ENCODE measurements at places on chromosomes 1 and 21.
A peak's percentile ranks its signal among the peaks of the same experiment; 100 is the strongest.

GRCh38 chr1:109850194-109850593, 60.5 kb upstream of the CSF1 start:
- no peak for DNase-seq

- no peak for DNase-seq
Observed at GRCh38 chr1:213192026-213192425, 141.0 kb downstream of the RPS6KC1 start.

DNA sequence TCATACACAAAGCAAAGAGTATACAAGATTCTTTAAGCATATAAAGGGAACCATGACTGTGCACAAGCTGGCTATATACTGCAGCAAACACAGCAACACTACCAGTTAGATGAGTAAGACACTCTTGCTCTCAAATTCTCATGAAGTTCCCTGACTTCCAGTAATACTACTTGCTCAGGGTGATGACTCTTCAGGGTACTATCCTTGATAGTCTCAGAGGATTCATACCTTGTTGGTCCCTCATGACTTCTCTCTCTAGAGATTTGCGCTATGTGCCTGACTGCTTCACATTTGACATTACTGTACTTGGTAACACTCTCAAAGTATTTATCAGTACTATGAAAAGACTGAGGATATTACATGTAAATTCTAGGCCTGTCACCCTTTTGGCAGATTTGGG, 159.8 kb upstream of the ZRANB2 start:
- no peak for DNase-seq

DNA sequence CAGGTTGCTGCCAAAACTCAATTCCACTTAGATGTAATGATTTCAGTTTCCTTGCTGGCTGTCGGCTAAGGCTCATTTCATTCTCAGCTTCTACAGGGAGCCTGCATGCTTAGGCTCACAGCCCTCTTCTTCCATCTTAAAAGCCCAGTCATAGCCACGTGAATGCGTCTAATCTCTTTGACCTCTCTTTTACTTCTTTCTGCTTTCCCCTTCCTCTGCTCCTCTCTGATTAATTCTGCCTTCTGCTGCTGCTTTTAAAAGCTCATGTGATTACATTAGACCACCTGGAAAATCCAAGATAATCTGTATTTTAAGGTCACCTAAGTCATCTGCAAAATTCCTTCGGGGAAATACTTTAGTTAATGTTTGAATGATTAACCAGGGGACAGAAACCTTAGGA, 812.8 kb upstream of the BRINP3 start:
- no peak for DNase-seq

- no peak for DNase-seq
Observed at GRCh38 chr1:100323419-100324106, 28.7 kb upstream of the CDC14A start.

DNA sequence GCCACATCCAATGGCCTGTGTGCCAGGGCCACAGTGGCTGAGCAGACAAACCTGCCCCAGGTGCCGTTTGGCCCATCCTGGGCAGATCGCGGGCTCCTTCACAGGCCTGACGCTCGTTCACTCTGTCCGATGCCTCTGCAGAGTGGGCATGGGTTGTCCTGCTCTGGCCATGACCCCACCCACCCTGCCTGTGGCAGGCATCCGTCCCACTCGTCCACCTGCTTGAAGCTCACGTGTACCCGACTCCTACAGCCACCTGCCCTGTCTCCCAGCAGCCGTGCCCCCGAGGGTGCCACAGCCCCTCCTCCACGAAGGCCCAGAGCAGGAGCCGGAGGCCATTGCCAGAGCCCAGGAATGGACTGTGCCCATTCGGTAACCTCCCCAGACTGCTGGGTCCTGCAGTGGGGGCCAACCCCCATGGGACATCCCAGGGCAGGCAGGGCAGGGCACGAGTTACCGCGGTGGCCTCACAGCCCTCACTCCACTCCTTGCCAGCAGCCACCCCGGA, 41.9 kb downstream of the TRIM11 start:
- no peak for DNase-seq

DNA sequence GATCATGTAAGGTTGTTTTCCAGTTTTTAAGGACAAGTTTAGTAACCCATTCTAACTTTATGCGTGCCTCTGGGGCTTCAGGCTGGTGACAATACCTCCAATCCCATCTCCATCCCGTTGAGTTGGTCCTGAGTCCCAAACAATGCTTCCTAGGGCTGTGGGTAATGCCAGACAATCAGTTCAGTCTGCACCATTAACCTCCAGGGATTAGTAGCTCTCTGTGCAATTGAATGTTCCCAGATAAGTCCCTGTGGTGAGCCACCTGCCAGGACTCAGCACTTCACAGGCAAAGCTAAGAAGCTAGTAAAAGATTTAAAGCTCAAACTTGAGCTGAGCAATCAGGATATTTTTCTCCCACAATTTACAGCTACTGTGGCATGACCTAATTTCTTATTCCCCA, 462.2 kb upstream of the PTBP2 start:
- DNase-seq = no peak

- DNase-seq = peak; percentile 11
Observed at GRCh38 chr1:20785907-20786252, 1.2 kb downstream of the HP1BP3 start.

DNA sequence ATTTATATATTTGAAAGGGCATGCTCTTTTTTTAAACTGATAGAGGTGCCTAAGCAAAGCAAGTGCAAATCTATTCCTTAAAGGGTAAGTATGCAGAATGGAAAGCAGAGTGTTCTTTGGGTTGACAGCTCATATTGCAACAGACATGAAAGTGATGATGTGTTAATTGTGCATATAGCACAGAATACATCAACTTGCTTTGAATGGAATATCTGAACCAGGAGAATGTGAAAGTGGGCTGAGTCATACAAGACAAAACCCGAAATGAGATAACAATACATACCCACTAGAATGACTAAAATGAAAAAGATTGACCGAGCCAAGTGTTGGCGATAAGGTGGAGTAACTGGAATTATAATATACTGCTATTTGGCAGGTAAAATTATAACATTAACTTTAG, 4.3 kb downstream of the CR1 start:
- DNase-seq = no peak

DNA sequence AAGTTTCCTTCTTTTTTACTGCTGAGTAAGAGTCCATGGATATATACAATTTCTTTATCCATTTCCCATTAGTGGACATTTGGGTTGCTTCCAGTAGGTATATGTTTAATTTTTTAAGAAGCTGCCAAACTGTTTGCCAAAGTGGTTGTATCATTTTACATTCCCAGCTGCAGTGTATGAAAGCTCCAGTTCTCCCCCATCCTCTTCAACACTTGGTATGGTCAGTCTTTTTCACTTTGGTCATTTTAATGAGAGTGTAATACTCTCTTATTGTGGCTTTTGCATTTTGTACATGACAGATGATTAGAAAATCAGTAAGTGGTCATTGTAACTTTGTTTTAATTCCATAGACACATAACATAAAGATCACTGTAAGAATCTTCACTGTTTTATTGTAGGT, 22.5 kb downstream of the DOP1B start:
- DNase-seq = no peak

GRCh38 chr1:202658769-202659168, 51.5 kb downstream of the SYT2 start:
- DNase-seq = no peak

DNA sequence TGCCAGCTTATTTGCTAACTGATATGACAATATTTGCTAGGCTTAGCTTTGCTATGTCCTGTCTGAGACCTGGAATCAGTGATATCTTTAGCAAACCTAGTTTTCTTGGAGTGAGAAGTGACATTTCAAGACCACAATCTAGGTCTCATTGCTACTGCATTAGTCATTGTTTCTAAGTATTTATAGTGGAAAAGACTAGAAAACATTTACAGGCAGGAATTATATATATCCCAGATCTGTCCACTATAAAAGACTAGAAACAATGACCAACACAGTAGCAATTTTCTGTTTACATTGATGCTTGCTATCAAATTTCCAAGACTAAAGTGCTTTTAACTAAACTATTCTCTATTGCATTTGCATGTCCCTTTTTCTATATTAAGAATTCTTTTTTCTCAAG, 5.0 kb upstream of the RGS18 start:
- DNase-seq = no peak

- DNase-seq = no peak
Observed at GRCh38 chr21:38857152-38857825, 51.6 kb downstream of the ETS2 start.

DNA sequence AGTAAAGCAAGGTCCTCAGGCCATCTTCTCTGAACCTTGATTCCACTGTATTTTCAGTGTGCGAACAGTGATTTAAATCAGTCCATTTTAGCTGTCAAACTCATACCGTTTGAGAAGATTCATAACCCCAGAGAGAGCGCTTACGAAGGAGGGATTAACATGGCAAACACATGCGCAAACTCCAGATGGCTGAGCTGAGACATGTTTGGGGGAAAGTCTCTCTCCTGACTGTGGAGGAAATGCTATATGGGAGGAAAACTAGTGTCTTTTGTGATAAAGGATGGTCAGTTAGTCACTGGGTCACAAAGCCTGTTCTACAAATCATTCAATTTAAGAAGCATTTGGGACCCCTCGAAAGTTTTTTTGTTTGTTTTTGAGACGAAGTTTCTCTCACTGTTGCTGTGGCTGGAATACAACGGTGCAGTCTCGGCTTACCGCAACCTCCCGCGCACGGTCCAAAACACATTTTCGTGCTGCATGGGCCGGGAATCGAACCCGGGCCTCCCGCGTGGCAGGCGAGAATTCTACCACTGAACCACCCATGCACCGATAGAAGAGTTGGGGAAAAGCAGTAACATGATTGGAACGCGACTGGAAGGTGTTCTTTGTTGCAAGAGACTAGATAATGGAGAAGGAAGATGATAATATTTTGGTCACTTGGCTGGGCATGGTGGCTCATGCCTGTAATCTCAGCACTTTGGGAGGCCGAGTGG, 58.4 kb upstream of the CXADR start:
- DNase-seq = no peak

DNA sequence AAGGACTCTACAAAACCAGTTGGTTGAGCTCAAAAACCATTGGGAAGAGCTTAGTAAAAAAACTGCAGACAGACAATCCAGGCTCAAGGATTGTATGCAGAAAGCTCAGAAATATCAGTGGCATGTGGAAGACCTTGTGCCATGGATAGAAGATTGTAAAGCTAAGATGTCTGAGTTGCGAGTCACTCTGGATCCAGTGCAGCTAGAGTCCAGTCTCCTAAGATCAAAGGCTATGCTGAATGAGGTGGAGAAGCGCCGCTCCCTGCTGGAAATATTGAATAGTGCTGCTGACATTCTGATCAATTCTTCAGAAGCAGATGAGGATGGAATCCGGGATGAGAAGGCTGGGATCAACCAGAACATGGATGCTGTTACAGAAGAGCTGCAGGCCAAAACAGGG, 104.0 kb upstream of the BMP8A start:
- DNase-seq = no peak

DNA sequence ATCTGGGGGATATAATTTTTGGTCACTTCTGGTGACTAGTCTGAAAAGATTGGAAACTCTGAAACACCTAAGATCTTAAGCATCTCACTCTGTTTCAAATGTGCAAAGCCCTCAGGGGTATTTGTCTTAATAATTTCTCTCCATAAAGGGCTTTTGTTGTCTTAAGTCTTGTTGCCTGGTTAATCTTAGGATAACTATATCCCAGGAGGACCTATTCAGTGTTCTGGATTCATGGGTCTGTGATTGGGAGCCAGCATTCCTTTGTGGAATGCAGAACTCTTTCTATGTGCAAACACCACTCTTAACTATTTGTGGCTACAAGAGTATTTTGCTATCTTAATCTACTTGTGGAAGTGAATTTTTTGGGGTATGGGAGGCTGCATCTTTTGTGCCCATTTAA, 1573.0 kb upstream of the PRMT6 start:
- DNase-seq = no peak

DNA sequence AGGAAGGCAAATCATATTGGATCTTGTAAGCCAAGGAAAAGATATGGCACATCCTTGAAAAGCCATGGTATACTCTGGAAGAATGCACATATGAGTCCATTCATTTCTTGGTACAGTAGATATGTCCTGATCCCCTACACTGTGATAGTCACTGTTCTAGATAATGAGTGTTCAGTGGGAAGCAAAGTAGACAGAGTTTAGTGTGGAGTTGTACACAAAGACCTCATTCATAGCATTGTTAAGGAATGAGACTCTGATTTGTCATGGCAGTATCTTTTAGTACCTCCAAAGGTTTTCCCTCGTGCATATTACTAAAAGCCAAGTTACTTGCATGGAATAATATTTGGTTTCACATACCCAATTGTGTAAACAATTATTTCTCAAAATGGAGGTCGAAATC, 204.7 kb downstream of the NFIA start:
- no peak for DNase-seq

DNA sequence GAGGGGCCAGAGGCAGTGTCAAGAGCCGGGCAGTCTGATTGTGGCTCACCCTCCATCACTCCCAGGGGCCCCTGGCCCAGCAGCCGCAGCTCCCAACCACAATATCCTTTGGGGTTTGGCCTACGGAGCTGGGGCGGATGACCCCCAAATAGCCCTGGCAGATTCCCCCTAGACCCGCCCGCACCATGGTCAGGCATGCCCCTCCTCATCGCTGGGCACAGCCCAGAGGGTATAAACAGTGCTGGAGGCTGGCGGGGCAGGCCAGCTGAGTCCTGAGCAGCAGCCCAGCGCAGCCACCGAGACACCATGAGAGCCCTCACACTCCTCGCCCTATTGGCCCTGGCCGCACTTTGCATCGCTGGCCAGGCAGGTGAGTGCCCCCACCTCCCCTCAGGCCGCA, at the start of gene BGLAP:
BGLAP (plus strand) TSS at position 259 of the 400 bp plus-strand sequence; CDS start at position 307, 48 bp downstream.
- no peak for DNase-seq

GRCh38 chr1:200147094-200147493, 119.6 kb downstream of the NR5A2 start:
- DNase-seq = no peak

GRCh38 chr1:167650269-167651160, 20.5 kb downstream of the RCSD1 start:
- DNase-seq = no peak

DNA sequence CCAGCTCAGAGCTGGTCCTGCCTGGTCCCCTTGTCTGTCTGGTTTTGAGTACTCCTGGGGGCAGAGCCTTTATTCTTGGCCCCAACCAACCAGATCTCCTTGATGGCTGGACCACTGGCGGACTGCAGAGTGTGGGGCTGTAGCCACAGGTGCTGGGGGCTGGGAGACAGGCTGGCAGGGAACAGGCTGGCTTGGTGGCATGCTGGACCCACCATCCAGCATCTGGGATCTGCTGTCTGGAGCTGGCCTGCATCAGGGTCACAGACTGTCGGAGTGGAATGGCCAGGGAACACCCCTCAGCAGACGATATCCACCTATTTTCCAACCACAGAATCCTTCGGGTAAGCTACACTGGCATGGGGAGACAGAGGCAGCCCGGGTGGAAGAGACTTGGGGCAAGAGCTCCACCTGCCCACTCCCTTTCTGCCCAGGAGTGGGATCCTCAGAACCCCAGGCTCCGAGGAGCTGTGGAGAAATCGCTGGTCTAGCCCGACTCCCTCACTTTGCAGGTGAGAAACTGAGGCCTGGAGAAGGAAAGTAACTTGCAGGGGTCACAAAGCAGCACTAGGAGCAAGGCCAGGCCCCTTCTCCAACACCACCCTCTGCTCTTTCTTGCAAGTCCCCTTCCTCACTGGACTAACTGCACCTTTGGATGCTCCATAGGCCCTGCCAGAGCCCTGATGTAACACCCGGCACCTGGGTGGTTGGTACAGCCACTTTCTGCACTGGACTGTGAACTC, 40.6 kb downstream of the TNNT2 start:
- no peak for DNase-seq
